Choroid plexus epithelial cell (primary cell): ENCODE measurements at places on chromosomes 3 and 15.

DNA sequence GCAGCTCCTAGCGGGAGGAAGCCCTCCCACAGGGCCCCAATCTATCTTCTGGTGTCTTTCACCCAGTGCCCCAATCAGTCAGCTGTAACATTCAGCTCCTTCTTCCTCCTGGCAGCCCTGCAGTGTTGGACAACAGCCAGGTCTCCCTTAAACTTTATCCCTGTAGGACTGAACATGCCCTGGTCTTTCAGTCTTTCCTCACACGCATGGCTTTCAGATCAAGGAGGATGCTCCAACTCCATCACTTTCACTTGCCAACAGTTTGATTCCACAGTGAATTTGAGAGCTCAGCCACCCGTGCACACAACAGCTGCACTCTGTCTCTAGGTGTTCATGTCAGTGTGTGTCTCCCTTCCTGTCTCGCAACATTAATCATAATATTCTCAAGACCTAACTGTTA, 28.5 kb upstream of the LRRC34 start:
- DNase-seq: no peak

DNA sequence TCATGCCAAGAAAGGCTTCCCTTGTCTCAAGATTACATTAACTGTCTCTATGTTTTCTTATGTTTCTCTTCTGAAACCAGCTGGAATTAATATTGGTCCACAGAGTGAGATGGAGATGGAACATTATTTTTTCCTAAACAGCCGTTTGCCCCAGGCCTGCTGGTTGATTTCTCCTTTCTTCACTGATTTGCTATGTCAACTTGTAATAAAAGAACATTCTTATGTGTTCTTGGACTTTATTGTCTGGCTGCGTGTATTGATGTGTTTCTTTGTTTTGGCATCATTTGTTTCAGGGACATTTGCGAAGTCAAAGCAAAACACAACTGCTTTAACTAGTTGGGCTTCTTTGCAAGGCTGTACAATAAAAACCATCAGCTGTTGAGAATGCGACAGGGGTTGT, 168.5 kb downstream of the FAM43A start:
- no peak for DNase-seq

DNA sequence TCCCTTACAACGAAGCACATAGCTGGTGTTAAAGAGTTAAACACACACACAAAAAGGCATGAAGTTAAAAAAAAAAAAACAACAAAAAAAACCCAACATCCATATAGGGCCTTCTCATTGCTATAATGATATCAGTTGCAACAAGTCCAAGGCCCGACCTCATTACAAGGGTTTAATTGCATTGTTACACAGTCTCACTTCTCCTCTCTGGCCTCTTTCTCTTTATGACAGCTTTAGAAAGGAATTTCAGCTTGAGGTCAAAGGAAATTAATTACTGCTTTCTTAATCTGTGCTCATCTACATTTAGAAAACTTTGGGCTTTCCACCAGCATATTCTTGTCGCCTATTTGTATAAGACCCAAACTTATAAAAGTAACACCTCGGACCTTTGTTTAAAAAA, 342.1 kb downstream of the NR2F2 start:
- no peak for DNase-seq

- DNase-seq: no peak
Measured at GRCh38 chr3:123939706-123940105, 21.3 kb downstream of the CCDC14 start.

GRCh38 chr15:64635499-64636495, 139.6 kb downstream of the RBPMS2 start:
- DNase-seq: peak; percentile 86

DNA sequence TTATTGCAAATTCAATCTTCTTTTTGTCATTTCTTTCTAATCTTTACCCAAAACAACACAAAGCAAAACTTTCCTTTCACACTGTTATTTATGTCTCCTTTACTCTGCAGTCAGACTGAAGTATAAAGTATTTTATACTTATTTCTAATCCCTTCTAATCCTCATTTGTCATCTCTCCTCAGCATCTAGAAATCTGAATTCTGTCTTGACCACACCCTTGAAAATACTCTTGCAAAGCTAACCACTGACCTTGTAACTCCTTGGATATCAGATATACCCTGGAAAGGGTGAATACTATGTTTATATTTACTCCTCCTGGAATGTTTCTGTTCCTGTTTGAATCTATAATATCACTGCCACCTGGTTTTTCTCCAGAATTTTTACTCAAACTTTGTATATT, 481.1 kb downstream of the ZNF385D start:
- no peak for DNase-seq

- peak; percentile 36 for DNase-seq
Measured at GRCh38 chr3:186997473-186997939, 67.2 kb downstream of the ST6GAL1 start.

- no peak for DNase-seq
Measured at GRCh38 chr15:83842281-83842680, 188.4 kb downstream of the ADAMTSL3 start.

- no peak for DNase-seq
Measured at GRCh38 chr3:117723825-117724224, 1014.2 kb downstream of the TUSC7 start.

DNA sequence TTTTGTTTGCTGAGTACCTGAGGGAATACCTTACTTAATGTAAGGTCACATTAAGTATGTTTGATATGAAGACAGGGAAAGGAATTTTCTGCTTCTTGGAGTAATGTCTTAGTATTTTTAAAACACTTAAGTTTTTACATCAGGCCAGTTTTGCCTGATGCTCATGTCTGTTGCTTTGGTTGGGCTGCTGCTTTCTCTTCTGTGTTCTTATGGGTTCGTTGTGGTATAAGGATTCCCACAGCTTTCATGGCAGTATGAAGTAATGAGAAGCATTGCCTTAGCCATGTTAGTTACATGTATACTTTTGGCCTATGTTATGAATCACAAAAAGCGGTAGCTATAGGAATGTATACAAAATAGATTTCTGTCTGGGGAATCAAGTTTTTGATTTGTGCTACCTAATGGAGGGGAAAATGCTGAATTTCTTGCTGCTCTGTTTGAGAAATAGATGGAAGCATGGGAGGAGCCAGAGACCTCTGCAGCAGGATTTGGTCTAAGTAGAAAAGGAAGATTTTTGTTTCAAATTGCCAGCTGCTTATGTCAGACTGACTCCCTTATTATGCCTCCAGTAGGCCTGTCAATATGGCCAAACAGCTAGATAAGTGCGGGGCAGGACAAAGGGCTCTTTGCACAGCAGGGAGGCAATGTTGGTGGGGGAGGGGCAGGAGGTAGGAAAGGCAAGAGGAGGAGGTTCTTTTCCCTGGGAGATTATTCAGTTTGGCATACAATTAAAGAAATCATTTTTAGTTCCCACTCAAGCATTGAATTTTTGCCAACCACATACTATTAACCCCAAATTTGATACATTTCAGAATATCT, 5.2 kb downstream of the SETD5 start:
- DNase-seq: peak; percentile 69

DNA sequence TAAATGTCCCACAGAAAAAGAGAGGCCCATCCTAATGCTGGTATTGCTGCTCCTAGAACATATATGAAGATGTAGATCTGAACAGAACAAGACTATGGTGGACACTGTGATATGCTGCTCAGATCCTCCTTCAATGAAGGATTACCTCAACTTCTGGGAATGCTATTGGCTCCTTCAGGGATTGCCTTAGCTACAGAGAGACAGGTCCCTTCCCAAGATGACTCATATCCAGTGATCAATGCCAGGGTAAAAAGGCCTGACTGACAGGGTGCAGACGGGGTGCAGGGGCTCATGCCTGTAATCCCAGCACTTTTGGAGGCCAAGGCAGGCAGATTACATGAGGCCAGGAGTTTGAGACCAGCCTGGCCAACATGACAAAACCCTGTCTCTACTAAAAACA, 20.5 kb upstream of the STAG1 start:
- peak; percentile 23 for DNase-seq

DNA sequence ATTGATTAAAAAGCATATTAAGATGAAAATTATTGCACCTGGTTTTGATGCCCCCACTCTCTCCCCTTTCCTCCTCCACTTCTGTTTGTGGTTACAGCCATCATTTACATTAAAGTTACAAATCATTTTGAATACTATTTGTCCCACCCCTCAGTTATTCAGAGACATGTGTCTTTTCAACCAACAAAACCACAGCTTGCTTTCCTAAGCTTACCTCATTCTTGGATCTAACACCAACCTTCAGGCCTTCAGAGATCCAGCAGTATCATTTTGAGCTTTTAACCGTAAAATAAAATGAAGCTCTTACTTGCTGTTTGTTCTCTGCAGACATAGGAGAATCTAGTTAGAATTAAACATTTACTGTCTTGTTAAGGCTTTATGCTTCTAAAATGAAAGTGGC, 4.7 kb downstream of the PXYLP1 start:
- no peak for DNase-seq

GRCh38 chr3:169389925-169390253, 273.6 kb downstream of the MECOM start:
- no peak for DNase-seq

- DNase-seq: no peak
Measured at GRCh38 chr3:46433841-46434240, 26.8 kb downstream of the CCRL2 start.

DNA sequence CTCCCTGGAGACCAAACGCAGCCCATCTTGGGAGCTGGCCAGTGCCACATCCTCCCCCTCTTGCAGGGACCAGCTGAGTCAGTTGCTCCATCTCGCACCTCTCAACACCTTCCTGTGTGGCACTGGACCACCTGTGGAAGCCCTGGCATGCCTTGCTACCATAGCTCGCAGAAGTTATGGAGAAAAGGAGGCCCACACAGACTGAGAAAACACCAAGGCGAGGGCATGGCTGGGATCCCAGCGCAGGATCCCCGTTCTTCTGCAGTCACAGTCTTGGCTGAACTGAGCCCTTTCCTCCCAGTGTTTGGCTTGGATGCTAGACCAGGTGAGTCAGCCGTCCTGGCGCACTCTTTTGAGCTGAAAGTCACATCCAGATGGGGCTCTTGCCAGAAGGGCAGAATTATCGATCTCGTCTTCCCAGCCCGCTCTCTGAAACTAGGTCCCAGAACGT, 46.9 kb downstream of the CHRD start:
- no peak for DNase-seq

GRCh38 chr3:4976109-4976508, 3.1 kb upstream of the BHLHE40 start:
- peak; percentile 83 for DNase-seq

- no peak for DNase-seq
Measured at GRCh38 chr15:25793354-25794050, 69.6 kb downstream of the ATP10A start.

DNA sequence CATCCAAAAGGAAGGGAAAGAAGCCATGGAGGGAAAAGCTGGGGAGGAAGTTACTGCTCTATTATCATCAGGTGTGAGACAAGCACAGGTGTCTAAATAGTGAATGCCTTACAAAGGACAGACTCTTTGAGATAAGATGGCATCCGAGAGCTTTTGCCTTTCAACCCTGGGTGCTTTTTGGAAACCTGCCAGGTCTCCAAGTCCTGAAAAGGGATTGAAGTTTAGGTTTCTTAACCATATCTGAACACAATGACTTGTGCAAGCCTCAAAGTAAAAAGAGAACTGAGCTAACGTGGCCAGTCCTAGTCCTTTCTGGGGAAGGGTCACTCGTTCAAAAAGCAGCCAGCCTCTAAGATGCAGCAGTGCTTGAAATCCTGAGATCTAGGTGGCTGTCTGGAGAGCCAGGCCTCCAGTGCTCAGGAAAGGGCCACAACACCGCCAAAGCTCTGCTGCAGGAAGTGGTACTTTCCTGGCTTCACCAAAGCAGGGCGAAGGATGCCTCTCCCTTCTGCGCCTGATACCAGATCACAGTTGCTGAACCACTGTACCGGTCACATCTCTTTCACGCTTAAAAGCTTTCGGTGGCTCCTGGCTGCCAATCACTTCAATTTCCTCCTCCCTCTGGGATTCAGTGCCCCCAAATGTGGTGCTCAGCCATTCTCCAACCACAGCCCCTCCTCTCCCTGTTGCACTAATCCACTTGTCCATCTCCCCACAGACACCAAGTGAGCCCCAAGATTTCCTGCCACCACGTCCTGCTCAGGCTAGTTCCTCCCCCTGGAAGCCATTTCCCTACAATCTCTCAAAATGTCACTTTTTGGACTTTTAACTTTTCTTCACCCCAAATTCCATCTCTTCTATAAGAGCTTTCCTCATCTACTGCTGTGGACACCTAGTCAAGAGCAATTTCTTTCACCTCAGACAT, 104.1 kb upstream of the LPP start:
- no peak for DNase-seq

GRCh38 chr3:141894524-141895176, 18.2 kb downstream of the ATP1B3 start:
- DNase-seq: peak; percentile 86

GRCh38 chr3:135083756-135084155, 288.7 kb downstream of the EPHB1 start:
- DNase-seq: no peak

DNA sequence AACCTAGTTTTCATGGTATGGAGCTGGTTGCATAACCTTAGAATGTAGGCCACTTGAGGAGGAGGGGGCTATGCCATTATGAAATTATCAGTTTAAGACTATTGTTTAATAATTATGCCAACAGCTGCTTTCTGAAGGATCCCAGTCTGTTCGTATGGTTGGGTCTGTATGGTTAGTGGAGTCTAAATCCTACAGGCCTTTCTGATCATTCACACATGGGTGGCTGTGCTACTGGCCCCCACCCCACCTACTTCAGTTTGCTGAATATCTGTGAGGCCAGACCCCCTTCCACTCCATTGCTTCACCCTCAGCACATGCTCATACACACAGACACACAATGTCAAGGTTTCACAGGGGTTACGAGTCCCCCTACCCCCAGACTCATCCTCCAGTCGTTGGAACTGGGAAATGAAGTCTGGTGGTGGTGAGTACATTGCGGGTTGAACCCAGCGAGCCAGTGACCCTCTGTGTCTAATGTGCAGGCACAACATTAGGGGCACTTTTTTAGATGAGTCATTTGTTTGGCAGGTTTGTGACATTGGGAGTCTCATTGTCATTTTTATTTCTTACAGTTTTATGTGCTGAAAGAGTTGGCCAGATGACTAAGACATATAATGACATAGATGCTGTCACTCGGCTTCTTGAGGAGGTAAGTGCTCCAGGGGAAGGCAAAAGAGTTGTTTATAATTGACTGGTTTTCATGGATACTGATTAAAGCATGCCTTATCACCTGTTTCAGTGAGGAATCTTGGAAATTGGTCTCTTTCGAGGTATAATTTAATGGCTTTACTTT, 85.3 kb downstream of the TRAK1 start:
- DNase-seq: no peak

GRCh38 chr15:29854413-29854812, 32.1 kb upstream of the TJP1 start:
- no peak for DNase-seq

GRCh38 chr15:86894269-86894668, 814.6 kb downstream of the AGBL1 start:
- DNase-seq: no peak

- no peak for DNase-seq
Measured at GRCh38 chr15:65926899-65927298, 57.6 kb downstream of the RAB11A start.

GRCh38 chr15:83732196-83732595, 78.3 kb downstream of the ADAMTSL3 start:
- DNase-seq: no peak

DNA sequence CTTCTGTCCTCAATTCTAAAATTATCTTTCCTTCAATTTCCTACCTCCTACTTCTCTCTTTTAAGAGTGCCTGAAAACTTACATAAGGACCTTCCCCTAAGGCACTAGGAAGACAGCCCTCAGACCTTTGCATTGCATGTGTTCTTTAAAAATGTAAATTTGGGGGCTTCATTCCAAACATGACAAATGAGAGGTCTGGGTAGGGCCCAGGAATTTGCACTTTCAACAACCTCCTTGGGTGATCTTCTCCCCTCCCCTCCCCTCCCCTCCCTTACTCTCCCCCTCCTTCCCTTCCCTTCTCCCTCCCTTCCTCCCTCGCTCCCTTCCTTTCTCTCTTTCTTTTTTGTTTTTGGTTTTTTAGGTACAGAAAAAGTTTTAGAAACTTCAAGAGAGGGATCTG, 18.7 kb downstream of the USF3 start:
- DNase-seq: no peak
